ENCODE measurements at places on chromosomes 2 and 18.

DNA sequence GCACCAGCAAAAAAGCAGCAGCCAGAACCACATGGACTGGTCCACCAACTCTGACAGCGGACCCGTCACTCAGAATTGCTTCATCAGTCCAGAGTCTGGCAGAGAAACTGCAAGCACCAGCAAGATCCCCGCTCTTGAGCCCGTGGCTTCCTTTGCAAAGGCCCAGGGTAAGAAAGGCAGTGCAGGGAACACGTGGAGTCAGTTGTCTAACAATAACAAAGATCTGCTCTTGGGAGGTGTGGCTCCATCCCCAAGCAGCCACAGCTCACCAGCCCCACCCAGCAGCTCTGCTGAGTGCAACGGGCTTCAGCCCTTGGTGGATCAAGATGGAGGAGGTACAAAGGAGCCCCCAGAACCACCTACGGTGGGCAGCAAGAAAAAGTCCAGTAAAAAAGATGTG, 269.3 kb downstream of the SETBP1 start:
- no peak for DNase-seq

DNA sequence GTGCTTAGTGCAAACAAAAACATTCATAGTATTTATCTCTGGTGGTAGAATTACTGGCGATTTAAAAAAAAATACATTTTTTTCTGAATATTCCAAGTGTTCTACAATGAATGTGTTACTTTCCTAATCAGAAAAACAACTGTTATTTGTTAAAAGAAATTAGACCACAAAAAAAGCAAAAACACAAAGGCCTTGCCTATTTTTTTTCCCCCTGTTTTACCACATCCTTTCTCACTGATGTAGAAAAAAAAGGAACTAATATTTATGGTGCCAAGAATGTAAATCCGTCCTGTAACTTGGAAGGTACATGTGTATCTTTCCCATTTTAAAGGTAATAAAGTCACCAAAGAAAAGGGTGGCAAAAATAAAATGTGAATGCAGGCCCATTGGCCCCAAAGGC, 28.4 kb upstream of the MGAT4A start:
- no peak for DNase-seq

DNA sequence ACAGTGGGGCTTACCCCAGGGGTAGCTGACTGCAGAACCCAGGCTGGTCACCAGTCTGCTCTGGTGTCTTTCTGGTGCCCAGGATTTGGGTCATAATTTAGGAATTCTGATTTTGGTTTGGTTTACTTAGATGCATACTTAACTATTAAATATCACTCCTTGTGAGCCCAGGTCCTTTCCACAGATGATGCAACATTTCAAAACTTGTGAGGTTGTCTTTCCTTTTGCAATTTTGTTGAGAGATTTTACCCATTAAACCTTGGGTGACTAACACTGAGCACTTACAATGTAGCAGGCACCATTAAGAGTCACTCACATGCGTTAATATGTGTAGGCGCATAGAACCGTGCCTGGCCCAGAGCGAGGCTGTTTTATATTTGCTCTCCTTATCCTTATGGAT, 61.8 kb upstream of the RPL31 start:
- no peak for DNase-seq

DNA sequence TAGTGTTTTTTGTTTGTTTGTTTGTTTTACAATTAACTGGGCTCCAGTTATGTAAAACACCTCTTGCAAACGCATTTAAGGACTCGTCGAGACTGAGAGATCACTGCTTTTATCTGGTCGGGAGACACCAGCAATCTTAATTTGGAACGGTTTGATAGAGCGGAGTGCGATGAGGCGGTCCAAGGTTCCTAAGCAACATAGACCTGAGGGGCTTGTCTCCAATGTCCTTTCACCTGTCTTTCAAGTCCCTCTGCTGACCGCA, 729 bp upstream of the SELENOI start:
- no peak for DNase-seq

DNA sequence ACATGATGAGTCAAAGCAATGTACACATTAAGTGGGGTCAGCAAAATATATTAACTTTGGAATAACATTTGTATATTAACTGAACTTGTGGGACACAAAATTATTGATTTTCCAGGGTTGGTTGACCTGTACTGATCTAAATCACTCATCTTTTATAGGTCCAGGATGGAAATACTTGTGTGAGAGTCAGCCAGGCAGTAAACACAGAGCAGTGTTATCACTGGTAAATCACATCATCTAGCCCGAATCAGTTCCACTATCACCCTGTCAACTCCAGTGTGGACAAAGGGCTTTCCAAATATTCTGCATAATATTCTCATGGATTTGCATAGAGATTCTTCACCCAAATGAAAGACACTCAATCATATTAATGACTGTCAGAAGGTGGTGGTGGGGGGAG, 295.7 kb downstream of the LRP1B start:
- no peak for DNase-seq

DNA sequence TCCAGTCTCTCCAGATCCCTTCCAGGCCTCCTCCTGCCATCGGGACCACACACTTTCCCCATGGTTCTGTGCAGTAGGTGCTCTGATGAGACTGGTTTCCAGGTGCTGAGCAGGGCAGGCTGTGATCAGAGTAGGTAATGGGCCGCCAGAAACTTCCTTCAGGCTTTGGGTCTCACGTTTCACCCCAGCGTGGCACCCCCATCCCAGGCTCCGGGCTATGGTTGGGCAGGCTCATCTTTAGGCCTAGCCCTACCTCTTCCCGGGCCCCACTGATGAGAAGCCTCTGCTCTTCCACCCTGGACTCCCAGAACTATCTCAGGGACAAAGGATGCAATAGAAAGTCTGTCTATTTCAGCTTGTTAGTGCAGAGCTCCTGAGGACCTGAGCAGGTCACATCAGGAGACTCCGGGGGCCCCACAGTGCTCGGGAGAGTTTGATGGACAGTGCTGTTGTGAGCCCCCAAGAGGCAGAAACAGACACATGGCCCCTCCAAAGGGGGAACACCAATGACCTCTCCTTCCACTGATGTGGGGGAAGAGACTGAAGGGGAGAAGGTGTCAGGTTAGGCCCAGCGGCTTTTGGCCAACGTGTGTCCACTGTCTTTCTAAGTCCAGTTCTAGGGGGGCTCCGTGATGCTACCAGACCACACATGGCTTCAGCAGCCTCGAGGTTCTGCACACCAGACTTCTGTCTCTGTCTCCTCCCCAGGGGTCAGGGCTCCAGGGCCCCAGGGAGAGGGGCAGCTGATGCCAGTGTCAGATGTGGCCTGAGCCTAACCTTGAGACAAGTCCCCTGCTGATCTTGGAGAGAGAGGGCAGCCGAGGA, 5.8 kb upstream of the PROM2 start:
- no peak for DNase-seq

GRCh38 chr2:96143231-96143847, 1.9 kb downstream of the DUSP2 start:
- DNase-seq, result no peak

GRCh38 chr18:13598591-13598990, 127.8 kb downstream of the FAM210A start:
- no peak for DNase-seq

- DNase-seq, result no peak
Measured at GRCh38 chr2:169286624-169287231, 75.6 kb downstream of the LRP2 start.

DNA sequence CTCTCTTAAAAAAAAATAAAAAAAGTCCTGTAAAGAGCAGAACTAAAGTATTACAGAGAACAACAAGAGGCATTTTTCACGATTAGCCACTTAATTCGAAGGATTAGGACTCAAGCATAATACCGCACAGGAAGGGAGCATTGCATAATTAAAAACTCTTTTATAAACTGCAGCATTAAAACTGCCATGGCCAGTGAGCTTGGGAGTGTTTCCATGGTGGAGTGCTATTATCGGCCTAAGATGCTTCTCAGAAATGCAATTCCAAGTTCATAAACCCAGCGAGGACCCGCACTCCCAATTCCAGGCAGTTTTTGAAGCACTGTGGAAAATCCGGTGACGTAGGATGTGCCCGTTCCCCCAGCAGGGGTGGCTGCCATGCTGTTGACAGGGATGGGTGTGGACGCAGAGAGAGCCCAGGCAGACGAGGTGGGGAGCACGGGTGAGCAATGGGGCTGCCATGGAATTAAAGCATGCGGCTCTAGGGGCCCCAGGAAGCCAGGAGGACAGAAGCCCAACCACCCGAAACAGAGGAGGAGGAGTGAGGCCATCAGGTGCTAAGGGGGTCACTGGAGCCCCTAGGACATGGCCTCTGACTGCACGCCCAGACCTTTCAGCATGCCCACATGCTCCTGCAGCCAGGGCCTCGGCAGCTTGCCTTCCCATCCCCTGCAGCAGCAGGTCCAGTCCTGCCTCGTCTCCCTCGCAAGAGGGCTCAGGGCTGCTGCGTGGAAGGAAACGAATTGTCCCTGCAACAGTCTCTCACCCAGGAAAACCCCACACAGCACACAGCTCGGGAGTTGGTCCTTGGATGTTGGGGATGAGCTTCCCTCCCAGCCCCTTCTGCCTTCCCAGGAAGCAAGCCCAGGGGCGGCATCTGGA, 233.4 kb downstream of the NDUFA10 start:
- DNase-seq, result no peak

DNA sequence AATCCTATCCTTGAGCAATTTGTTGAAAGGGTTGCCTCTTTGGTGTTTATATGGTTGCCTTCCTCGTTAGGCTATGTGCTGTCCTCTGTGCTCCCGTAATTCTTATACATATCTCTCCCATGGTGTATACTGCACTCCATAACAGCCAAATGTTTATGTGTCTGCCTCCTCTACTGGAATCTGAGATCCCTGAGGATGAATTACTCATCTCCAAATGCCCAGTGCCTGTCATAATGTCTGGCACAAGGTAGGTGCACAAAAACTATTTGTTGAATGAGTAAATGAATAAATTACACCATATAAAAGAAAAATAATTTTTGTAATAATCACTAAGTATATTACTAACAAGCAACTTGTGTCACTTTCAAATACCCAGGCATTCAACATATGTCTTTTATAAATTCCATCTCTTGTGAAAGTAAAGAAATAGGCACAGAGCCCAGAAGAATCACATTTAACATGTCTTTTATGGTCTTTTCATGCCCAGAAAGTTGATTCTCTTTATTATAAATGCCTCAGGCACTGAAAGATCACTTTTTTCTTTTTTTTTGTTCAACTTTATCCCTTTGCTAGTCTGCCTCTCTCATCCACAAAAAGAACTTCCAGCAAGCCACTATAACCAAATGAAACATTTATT, 164.9 kb downstream of the CCDC148 start:
- DNase-seq, result peak; percentile 36

DNA sequence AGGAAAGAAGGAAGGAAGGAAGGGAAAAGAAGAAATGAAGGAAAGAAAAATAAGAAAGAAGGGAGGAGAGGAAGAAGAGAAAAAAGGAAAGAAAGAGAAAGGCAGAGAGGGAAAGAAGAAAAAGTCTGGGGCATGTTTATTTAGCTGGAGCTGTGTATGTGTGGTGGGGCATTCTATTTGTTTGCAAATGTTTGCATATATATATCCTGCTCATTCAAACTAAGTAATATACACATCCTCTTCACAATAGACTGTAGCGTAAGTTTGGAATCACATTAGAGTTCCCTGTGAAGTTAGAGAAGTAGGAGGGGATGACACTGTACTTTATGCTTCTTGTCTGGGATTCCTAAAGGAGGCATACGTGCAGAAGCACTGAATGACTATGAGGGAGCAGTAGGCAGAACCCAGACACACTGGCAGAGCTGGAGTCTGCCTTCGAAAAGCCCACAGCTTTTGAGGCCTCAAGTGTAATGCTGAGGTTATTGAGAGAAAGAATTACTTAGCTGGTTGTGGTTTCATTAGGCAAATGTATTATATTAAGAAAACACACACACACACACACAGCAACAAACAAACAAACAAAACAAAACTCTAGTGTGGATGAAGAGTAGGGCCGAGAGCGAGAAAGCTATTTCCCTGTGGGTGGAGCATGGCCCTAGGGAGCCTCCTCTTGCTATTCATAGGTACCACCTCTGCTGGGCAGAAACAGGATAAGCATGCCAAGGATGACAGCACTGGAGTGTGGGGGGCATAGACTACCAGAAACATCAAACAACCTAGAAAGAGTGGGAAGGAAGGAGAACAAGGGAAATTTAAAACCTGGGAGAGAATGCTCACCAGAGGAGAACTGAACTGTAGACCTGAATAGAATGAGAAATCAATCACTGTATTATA, 905.1 kb upstream of the NXPH2 start:
- DNase-seq, result no peak

GRCh38 chr2:216149741-216150140, 40.6 kb downstream of the XRCC5 start:
- no peak for DNase-seq

- no peak for DNase-seq
Measured at GRCh38 chr2:227813229-227813561, 447 bp upstream of the CCL20 start.
